ENCODE measurements at places on chromosomes 13 and 19.

GRCh38 chr19:47370045-47370611, 21.0 kb downstream of the DHX34 start:
- no peak for DNase-seq

DNA sequence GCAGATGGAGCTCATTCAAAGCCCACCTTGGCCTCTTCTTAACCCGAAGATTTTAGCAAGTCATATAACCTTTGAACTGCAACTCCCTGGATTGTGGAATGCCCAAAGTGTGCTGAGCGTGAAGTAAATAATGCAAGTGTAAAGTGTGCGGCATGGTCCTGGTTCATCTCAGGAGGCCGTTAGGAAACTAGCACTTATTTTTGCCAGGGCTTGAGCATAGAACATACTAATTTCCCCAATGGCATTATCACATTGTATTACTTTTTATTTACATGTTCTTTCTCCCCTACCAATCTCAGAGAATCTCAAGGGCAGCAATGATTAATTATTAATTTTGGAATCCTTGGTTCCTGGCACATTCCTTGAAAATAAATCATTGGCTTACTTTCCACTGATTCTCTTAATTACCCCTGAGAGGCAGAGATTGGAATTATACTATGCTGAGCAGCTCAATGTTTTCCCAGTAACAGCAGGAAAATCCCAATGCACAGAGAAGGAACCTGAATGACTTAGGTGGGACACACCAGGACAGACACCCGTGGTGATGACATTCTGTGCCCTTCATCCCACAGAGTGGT, 128.8 kb upstream of the GJB6 start:
- DNase-seq: no peak

DNA sequence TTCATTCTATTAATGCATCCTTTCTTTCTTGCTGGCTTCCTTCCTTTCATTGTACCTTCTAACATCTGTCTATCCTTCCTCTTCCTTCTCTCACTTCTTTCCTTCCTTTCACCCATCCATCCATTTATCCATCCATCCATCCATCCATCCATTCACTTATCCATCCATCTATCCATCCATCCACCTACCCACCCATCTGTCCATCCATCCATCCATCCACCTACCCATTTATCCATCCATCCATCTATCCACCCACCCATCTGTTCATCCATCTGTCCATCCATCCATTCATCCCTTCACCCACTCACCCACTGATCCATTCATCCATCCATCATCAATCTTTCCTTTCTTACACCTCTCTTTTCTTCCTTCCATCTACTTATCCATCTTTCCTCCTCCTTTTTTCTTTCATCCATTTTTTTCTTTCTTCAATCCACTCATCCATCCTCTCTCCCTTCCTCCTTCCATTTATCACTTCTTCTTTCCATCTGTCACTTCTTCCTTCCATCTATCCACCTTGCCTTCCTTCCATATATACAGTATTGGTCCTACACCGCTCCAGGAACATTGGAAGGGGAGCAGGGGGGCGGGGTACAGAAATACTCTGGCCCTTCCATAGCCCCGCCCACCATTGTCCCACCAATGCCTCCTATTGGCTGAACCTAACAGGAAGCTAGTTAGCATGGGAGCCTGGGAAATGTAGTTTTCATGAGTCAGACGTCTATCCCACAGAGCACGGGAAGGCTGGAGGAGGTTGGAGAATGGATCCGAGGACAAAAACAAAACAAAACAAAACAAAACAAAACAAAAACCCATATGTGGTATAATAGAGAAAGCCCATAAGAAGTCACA, 45.9 kb downstream of the MBD3L1 start:
- DNase-seq: no peak

DNA sequence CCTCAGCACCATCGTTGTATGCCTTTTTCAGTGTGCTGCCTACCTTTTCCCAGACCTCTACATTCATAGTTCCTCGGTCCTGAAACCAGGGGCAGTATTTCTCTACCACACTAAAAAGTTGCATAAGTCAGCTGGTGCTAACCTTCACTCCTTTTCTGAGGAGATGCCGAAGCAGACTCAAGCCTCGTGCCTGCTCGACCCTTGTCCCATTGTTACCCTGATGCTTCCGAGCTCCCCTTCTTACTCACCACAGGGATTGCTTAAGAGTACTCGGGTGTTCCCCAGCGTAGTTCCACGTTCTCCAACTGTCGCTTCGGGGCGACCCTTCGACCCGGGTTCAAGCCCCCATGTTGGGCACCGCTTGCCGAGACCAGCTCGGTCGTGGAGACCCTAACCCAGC, 19.0 kb upstream of the IL17D start:
- DNase-seq: no peak

- no peak for DNase-seq
Observed at GRCh38 chr13:80082396-80083080, 258.4 kb downstream of the SPRY2 start.

DNA sequence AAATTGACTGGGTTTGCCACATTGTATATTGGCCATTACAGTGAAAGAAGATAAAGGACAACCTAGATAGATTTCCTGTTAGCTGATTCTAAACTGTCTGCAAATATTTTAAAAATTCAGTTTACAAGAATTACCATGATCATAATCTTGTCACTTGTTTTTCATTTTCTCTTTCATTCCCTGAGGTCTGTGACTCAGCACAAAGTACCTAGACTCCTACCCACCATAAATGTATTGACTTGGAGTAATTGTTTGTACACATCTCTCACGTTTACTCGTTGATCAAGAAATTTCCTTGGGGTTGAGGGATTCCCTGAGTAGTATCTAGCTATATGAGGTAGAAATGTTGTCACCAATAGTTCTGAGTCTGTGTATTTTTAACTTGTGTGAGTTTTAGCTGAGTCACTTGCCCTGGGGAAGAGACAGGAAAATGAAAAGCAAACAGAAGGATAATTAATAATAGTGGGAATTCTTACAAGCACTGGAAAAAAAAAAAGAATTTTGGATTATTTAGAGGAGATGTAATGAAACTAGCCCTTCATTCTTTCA, 299.2 kb upstream of the DACH1 start:
- DNase-seq: no peak

GRCh38 chr13:104693126-104693525, 1626.9 kb upstream of the SLC10A2 start:
- no peak for DNase-seq

- DNase-seq: no peak
Observed at GRCh38 chr13:38430796-38431195, 81.1 kb downstream of the UFM1 start.

DNA sequence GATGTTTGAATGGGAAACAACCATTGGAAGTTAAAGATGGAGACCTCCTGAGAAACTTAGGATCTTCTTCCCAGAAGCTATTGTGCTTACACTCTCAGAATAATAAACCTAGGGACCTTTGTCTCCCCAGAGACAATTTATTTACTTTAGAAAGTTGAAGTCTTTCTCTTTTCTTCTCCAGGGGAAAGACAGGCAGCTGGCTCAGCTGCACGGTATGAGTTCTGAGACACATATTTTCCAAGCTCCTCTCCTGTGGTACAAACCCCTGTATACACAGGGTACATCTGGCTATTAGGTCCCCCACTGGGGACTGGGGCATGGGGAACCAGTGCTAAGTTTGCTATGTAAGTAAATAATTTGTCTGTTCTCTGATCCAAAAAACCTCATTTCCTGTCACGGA, 67.5 kb upstream of the POSTN start:
- DNase-seq: no peak
